ENCODE measurements at places on chromosomes 6 and 20. TPM values are rescaled to one million over a fixed set of nuclear protein-coding genes. Genes with fewer than 3 reads are reported as not detected.

- no peak for DNase-seq
Measured at GRCh38 chr20:4457566-4458543, 263.9 kb upstream of the PRND start.

HLA-DRB1 gene
- total RNA-seq: 0.34 TPM

DNA sequence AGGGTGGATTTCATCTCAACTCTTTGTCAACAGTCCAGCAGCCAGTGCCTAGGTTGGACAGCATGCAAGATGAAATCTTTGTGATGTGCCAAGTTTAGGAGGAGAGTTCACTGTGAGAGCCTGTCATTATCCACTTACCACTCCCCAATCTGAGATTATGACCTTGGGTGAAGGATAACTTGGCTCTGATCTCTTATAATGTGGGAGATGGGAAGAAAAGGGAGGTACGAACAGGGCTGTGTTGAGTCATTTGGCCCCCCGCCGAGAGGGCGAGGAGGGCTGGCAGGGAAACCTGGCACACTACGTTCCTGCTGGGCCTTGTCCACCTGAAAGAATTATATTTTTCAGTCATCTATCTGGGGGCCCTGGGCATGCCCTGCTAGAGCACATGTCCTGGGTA is 35.8 kb downstream of the LAMA4 start:
- DNase-seq: no peak

DNA sequence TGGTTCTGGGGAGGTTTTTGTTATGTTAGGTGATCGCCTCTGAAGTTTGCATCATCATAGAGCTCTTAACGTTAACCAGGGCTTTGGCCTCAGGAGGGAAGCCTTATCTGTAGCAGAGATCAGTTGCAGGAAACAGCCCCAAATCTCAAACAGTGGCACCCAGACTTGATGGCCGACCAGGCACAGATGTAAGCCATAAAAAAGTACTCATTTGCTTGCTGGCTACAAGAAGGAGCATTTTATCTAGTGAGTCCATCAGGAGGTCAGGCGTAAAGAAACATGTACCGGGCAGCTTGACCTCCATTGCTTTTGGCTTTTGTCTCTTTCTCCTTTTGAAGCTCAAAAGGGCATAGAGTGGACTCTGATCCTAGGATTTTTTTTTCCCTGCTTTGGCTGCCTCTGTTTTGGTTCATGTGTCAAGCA is 122.3 kb downstream of the CCDC170 start:
- DNase-seq: no peak

DNA sequence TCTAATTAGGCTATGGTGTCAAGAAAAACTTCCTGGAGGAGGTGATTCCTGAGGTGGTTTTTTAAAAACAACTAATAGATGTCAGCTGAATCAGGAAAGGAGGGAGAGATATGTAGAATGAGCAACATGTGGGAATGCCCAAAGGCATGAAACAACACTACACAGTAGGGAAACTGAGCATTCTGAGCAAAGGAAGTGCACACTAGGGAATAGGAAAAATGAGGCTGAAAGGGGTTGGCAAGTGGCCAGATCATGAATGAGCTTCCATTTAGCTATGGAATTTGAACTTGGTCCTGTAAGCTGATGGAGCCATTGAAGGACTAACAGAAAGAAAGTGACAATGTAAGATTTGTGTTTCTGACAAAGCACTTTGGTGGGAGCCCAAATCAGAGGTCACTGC is 16.9 kb upstream of the SLC35F1 start:
- DNase-seq: no peak

CAGE1 gene
- not detected for total RNA-seq

- DNase-seq: no peak
Measured at GRCh38 chr6:87183687-87184086, 28.3 kb downstream of the ZNF292 start.

- no peak for DNase-seq
Measured at GRCh38 chr20:41177636-41178035, 40.3 kb downstream of the PLCG1 start.

- DNase-seq: no peak
Measured at GRCh38 chr20:23222531-23223200, 127.9 kb upstream of the NXT1 start.

DNA sequence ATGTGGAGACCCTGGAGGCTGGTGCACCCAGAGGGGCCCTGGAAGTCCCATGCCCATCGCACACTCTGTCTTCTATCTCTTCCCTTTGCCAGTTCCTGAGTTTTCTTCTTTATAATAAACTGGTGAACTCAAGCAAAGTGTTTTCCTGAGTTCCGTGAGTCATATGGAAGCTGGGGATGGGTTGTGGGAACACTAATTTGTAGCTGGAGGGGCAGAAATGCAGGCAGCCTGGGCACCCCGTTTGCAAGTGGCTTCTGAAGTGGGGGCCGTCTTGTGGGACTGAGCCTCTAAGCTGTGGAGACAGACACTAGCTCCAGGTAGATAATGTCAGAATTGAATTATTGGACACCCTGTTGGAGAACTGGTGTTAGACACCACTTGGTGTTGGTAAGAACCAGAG is 3.2 kb upstream of the PPP1R3G start:
- DNase-seq: no peak

TFAP2D gene
- not detected for total RNA-seq

- no peak for DNase-seq
Measured at GRCh38 chr6:66558189-66558588, 851.2 kb upstream of the EYS start.

LYRM2 gene
- 30.2 TPM for total RNA-seq

DNA sequence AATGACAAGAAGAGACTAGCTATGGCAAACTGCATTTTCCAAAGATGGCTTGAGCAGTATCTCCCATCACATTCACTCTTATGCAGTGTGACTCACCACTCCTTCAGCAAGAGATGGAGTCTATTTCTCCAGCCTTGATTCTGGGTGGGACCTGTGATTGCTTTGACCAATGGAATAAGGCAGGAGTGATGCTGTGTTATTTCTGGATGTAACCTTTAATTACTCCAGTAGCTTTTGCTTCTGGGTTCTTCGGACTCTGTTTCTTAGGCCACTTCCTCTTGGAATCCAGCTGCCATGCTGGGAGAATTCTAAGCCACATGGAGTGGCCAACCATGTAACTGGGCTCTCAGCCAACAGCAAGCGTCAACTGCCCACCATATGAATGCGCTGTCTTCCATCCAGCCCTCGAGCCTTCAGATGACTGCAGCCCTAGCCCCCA is 50.7 kb downstream of the TGM2 start:
- no peak for DNase-seq

DNA sequence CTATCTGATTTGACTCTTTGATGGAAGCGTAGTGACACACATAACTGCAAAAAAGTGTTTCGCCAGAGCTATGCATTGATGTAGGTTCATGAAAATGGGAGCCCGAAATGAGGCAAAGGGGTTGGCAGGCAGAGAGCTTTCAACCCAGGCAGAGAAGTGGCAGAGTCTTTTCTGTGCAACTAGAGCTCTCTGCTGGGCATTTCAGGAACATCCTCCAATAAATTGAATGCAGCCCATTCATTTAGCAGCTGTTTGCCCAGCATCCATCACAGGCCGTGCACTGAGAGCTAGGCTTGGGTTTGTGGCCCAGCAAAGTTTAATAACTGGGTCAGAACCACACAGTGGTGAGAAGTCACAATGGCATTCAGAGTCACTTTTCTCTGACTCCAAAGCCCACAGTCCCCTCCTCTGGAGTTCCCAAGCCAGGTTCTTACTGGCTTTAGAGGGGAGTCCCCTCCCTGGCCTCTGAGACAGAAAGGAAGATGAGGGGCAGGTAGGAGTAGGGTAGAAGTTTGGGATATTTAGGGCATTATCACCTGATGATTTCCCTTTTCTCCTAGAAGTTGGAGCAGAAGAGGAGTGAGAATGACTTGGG is 31.8 kb upstream of the ELMO2 start:
- no peak for DNase-seq

- DNase-seq: no peak
Measured at GRCh38 chr20:38450412-38450975, 15.4 kb upstream of the SNHG17 start.

NRSN1 gene
- total RNA-seq: 5.7 TPM

GRCh38 chr6:126356526-126356925 is 16.6 kb downstream of the CENPW start:
- no peak for DNase-seq

- no peak for DNase-seq
Measured at GRCh38 chr6:30102414-30102969, 10.4 kb downstream of the TRIM31 start.

DNA sequence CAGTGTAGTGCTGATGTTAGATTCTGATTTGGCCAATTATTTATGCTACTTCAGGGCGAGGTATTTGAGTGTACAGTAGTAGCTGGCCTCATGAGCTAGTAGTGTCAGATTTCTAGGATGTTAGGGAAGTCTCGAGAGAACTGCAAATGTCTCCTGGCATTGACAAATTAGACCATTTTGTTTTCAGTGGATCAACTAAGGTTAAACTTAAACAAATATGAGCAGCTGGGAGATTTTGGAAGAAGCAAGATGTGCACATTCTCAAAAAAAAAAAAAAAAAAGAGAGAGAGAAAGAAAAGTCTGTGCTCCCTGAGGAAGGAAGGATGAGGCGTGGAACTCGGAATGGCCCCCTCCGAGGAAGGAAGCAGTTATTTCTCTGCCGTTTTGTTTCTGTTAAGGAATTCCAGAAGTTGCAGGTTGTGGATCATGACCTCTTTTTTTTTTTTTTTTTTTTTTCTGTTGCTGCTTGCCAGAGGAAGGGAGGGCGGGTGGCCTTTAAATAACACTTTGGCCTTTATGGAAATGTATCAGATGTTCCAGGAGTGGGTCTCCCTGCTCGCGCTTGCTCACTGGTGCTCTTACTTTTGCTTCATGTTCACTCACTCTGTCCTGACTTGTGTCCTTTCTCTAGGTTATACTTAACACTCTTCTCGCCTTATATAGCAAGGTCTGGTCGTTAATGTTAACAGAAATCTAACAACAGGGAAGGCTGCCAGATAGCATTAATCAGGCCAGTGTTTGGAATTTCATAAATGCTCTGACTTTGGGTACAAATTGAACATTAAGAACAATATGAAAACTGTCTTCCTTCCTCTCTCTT is 124.4 kb downstream of the TCP11 start:
- no peak for DNase-seq

COMMD7 gene
- total RNA-seq: 71.5 TPM

PERP gene
- total RNA-seq: 10.7 TPM

LIN28B gene
- 105 TPM for total RNA-seq

- DNase-seq: no peak
Measured at GRCh38 chr6:3843379-3844096, 5.6 kb upstream of the FAM50B start.

- DNase-seq: no peak
Measured at GRCh38 chr6:11449408-11449807, 88.1 kb upstream of the TMEM170B start.

GRCh38 chr6:40480678-40481077 is 106.5 kb downstream of the LRFN2 start:
- DNase-seq: no peak

- no peak for DNase-seq
Measured at GRCh38 chr6:28960846-28961500, 37.2 kb upstream of the TRIM27 start.

DNA sequence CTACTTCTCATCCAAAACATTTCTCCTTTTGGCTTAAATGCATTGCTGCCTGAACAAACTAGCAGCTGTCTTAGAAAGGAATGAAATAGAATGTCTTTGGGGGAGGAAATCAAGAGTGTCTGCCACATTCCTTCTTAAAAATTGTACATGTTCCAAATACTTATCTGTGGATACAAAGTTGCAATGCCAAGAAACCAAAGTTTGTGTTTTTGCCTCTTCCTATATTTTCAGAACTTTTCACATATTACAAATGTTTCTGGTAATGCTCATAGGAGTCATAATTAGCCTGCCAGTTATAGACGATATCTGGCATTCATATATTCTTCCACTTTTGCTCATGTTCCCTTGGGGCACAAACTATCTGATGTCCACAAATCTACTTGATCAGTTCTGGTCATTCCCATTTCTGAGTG is 165.5 kb upstream of the BMP5 start:
- DNase-seq: no peak

- no peak for DNase-seq
Measured at GRCh38 chr6:88143421-88144157, 22.6 kb downstream of the CNR1 start.

- DNase-seq: no peak
Measured at GRCh38 chr20:25013478-25014380, 21.2 kb upstream of the APMAP start.

GRCh38 chr6:158560836-158561320 is 987 bp downstream of the TMEM181 start:
- DNase-seq: no peak

DNA sequence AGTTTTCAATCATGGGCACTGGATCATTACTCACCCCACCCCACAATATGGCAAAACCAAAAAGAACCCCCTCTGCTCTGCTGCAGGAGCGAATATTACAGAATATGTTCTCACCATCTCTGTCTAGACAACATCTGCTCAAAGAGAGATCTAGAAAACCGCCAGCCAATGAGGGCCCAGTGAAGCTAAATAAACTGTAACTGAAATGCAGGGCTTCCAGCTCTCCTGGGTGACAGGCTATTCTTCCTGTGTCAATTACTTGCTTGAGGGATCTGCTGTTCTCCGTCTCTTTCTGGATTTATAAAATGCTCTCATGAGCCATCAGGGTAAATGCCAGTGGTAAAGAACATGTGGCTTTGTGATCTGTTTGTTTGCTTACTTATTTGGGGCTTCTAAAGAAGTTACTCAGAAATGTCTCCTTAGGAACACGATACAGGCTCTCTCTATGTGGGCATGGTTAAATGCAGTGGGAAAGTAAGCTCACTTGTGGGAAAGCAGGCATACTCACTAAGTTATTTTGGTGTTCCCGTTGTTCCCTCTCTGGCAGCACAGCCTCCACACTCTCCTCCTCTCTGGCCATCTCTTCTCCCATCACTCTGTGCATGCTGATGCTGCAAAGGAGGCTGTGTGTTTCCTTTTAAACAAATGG is 44.8 kb downstream of the TTI1 start:
- no peak for DNase-seq

GRCh38 chr6:18742406-18742805 is 355.3 kb downstream of the RNF144B start:
- no peak for DNase-seq

SPATA25 gene
- total RNA-seq: 1.2 TPM

- DNase-seq: no peak
Measured at GRCh38 chr20:8309634-8310033, 177.6 kb downstream of the PLCB1 start.

PPIL1 gene
- total RNA-seq: 28.6 TPM

DNA sequence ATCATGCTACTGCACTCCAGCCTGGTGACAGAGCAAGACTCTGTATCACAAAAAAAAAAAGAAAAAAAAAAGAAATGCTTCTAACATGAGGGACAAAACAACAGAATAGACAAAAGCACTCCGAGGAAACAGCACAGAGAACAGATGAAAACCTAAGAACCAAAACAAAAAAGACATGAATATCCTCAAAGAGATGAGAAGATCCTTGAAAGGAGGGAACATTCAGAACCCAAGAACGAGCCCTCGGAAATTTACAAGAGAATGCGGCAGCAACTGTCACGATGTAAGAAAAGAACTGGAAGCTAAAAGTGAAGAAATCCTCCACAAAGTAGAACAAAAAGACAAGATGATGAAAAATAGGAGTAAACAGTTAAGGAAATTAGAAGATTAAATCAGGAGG is 21.2 kb downstream of the ADA start:
- DNase-seq: no peak

GRCh38 chr6:134605034-134605433 is 287.1 kb upstream of the SGK1 start:
- no peak for DNase-seq

PNRC1 gene
- 91.4 TPM for total RNA-seq

GRCh38 chr6:37807656-37808055 is 11.9 kb upstream of the ZFAND3 start:
- DNase-seq: peak; percentile 57

GRCh38 chr20:46004889-46005473 is 3.7 kb upstream of the MMP9 start:
- no peak for DNase-seq
